ENCODE measurements at places on chromosomes 16 and 17.
A peak's percentile ranks its signal among the peaks of the same experiment; 100 is the strongest.

DNA sequence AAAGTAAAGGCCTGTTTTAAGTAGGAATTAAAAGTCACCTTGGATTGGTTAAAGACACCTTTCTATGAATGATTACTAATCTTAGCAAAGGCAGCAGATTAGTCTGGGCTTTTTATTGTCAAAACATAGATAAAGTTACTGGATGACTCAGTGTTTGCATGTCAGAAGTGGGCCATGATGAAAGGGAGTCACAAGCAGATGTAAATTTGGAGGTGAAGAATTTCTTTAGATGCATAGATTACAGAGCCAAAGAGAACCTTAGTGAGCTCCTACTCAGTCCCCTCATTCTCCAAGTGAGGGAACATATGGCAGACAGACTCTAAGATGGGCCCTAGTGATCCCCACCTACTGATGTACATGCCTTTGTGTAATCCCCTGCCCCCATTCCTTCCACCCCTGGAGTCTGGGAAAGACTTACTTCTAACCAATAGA, 124.5 kb downstream of the HS3ST3A1 start:
- DNase-seq: no peak

DNA sequence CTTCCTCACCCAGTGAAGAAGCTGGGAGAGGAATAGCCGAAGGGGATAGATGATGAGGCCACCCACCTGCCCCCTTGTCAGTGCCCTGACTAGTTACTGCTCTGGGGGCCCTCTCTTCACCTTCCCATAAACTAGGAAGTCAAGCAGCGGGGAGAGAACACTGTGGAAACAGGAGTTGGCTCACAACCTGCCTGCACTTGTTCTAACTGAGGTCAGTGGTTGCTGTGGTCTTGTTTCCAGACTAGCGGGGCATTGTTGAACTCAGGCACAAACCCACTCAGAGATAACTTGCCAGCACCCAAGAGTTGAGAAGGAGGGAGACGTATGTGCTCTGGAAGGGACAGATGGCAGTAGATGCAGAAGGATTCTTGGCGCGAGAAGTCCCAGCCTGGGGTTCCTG, 48.6 kb upstream of the DDX52 start:
- DNase-seq: no peak

GRCh38 chr16:9152649-9153501, 61.4 kb downstream of the HAPSTR1 start:
- DNase-seq: no peak

GRCh38 chr16:66515596-66516508, 34.1 kb downstream of the TK2 start:
- DNase-seq: peak; percentile 23

DNA sequence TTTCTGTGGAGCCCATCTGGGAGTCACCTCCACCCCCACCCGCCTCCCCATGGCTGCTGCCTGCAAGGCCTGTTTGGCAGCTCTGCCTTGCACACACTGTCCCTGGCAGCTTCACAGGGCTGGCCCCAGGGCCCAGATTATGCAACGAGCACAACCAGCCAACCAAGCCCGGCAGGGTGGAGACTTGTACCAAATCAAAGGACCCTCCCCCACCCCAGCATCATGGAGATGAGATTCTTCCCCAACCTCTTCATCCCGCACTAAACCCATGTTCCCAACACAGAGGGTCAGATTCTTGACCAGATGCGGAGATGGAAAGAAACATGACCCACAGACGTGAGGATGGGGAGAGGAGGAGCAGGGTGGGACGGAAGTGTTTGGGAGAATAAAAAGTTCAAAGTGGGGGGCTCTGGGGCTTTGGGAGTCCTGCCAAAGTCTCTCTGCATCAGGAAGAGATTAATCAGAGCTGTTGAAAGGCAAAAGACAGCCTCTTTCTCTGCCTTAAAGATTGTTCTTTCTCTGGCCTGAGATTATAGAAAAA, 3.8 kb downstream of the SMARCD2 start:
- DNase-seq: no peak

DNA sequence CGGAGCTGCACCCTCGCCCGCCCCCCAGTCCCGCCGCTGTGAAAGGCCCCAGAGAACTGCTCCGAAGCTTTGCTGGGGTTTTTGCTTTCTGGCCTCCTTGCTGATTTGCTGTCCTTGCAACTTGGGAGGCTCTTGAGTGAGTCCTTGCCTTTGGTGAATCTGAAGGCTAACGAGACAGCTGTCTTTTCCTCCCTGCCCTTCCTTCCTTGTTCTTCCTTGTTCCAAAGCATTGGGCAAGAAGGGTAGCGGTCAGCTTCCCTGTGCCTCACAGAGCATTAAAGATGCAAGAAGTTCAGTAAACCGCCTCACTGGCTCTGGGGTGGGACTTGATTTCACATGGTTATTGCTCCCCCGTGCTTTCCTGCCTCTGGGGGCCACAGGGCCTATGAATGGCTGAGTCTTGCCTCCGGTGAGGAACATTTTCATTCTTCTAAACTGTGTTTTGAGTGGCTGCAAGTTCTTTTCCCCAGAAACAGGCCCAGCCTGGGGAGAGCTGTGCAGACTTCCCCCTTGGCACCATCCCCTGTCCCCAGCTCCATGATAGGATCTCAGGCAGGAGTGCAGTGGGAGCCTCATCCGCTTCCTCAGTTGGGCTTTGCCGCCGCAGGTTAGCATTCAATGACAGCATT, 1.4 kb downstream of the YPEL2 start:
- DNase-seq: peak; percentile 6

DNA sequence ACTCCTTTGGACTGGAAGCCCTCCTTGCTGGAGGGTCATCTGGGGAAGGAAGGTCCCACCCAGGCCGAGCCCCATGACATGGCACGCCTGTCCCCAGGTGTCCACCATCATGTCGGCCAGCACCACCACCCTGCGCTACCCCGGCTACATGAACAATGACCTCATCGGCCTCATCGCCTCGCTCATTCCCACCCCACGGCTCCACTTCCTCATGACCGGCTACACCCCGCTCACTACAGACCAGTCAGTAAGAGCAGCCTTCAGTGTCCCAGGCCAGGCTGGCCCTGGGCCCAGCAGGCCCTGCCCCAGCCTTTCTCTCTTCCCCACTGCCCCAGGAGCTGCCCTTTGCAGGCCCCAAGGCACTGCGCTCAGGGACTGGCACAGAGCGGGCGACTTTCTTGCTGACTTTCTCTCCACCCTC, 6.5 kb downstream of the TUBG2 start:
- DNase-seq: no peak

GRCh38 chr16:74275031-74275636, 21.5 kb upstream of the PSMD7 start:
- DNase-seq: no peak

DNA sequence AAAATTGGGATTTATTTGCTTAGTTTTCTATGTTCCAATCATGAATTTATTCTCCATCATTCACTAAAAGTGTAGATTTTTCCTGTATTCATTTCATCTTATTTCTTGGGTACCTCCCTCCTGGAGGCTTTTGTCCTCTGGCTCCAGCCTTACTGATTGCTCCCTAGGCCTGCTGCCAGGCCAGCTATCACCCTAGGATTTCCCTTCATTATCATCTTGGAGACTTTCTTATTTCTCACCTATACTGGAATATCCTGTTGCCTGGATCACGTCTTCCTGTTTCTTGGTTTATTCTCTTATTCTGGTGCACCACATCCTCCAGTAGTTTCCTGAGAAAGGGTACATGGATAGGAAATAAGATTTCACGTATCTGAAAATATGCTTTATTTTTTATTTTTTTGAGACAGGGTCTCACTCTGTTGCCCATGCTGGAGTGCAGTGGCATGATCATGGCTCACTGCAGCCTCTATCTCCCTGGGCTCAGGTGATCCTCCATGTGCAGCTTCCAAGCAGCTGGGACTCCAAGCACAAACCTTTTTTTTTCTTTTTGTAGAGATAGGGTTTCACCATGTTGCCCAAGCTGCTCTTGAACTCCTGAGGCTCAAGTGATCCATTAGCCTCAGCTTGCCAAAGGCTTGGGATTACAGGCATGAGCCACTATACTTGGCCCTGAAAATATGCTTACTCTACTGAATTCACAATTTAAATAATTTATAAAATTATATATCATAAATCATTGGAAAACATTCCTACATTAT, 13.3 kb upstream of the KPNB1 start:
- DNase-seq: no peak

DNA sequence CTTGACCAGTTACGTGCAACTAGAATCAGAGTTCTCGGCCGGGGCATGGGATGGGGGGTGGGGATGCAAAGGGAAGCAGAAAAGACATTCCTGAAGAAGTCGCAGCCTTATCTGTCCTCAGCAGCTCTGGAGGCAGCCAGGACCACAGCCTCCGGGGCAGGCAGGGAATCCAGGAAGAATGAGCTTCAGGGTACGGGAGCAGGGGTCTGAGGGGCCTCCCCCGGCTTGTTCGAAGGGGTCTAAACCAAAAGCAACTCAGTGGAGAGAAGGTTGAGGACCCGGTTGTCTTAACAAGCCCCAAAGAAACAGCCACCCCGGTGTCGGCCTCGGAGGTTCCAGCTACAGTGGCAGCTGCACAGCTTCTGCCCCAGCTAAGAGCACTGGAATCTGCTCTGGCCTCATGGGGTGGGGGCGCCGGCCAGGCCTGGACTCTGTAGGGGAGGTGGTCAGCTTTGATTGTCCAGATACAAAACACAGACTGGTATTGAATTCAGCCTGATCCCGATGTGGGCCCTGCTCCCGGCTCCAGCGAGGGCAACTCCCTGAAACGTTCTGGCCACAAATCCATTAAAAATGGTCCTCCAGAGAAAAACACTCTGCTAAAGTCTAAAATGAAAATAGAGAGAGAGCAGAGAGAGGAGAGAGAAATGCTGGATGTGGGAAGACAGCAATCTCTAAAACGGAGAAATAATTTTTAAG, 7.7 kb downstream of the HOXB4 start:
- no peak for DNase-seq

DNA sequence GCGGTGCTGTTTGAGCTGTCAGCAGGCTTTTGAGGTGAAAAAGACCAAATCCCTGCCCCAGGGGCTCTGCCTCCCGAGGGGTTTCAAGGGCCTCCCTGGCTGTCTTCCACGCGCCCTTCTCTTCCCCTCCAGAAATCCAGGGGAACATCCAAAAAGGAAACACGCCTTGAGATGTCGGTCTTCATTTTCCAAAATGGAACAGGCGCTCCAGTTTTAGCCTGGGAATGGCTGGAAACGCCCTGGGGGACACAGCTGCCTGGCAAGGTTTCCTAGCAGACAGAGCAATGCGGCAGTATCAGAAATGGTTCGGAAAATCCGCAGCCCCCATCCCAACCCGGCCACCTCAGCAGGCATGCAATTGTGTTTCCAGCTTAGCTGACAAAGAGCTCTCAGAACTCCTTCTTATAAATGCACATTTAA, 16.6 kb upstream of the LITAF start:
- no peak for DNase-seq

DNA sequence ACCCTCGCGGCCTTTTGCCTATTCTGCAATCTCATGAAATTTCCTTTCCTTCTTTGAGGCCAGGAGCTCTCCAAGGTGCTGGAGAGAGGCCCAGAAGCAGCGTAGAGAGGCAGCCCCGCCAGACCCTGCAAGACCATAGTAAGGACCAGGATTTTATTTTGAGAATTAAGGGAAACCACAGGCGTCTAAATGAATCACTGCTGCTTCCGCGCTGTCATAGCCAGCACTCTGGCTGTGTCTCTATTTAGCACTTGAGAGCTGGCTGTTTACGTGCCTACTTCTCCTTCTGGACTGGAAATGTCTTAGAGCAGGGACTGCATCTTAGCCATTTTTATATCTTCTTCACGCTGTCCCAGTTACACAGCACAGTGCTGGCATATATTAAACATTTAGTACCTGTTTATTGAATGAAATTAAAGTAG, 37.6 kb upstream of the PIRT start:
- no peak for DNase-seq

- no peak for DNase-seq
These were observed 11.3 kb downstream of the KANSL1 start for GRCh38 chr17:46181940-46182339.

DNA sequence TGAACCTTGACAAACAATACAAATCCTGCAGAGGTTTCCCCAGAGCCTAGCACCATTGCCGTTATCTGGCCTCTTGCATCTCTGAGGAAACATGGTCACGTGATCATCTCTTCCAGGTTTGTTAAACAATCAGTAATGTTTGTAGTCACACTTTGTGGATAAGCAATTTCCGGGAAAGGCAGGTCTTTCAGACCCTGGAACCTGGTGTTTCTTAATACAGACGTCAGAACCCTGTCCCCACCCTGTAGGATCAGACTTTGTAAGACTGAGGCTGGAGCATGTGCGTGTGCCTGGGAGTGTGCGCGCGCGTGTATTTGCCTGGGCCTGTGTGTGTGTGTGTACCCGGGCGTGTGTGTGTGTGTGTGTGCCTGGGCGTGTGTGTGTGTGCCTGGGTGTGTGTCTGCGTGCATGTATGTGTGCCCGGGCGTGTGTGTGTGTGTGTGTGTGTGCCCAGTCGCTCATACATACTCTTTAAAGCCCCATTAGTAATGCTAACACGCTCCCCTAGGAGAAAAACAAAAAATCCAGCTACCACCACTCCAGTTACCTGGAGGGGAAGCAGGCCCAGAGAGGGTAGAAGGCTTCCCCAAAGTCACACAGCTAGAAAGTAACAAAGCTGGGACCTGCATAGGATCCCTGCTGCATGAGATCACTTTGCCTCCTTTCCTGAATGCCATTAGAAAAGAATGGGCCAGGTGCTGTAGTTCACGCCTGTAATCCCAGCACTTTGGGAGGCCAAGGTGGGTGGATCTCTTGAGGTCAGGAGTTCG, 5.3 kb downstream of the CTNS start:
- no peak for DNase-seq

- DNase-seq: no peak
These were observed 10.3 kb upstream of the TNS4 start for GRCh38 chr17:40511667-40512220.

GRCh38 chr17:32631341-32632096, 144.7 kb downstream of the CDK5R1 start:
- no peak for DNase-seq

GRCh38 chr16:78184238-78185183, 85.1 kb downstream of the WWOX start:
- no peak for DNase-seq

- no peak for DNase-seq
These were observed 263.9 kb upstream of the TBX2 start for GRCh38 chr17:61135782-61136181.

GRCh38 chr16:84854759-84855158, 35.0 kb downstream of the CRISPLD2 start:
- DNase-seq: no peak

- no peak for DNase-seq
These were observed 5.9 kb downstream of the BAIAP2 start for GRCh38 chr17:81040791-81041337.

GRCh38 chr17:56708670-56709410, 115.3 kb downstream of the NOG start:
- DNase-seq: no peak

DNA sequence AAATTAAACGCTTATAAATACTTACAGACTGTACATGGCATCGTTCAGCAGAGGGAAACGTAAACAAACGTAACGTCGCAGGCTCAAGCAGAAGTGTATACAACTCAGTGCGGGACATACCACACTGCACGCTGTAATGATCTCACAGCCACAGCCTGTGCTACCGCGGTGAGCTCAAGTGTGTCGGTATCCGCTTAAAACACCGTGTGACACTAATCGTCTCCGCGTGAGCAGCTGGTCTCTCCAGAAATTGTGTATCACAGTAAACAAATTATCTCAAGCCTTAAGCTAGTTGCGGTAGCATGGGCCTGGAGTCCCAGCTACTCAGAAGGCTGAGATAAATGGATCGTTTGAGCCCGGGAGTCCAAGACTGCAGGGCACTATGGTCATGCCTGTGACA, 115.3 kb downstream of the ANKRD11 start:
- no peak for DNase-seq

- no peak for DNase-seq
These were observed 119.6 kb upstream of the PMFBP1 start for GRCh38 chr16:72291531-72291981.

GRCh38 chr16:46745617-46746016, 2.5 kb downstream of the MYLK3 start:
- DNase-seq: no peak

Measured in CD4-positive, alpha-beta T cell treated with Interleukin-4 for 4 hours (primary cell).